Right cardiac atrium (tissue), 5 donors: ENCODE measurements at places on chromosomes 12 and 14.

- DNase-seq, result no peak
Observed at GRCh38 chr12:12741660-12742059, 24.5 kb downstream of the CDKN1B start.

DNA sequence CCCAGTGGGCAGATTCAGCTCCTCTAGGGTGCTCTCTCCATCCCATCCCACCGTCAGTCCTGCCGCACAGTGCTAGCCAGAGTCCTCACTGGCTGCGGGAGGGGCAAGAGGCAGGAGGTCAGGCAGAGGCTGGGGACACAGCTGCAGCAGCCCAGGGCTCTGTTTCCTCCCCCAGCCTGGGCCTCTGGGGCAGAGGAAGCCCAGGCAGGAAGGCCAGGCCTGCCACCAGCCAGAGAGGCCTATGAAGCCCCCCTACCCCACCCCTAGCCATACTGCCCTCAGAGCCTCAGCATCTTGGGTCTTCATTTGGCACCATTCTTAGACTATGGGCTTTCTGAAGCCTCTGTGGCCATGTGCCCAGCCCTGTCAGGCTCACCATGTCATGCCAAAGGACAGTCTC lies 3.4 kb downstream of the ACVRL1 start:
- DNase-seq, result no peak

- DNase-seq, result no peak
Observed at GRCh38 chr14:91241863-91242262, 2.6 kb downstream of the GPR68 start.

DNA sequence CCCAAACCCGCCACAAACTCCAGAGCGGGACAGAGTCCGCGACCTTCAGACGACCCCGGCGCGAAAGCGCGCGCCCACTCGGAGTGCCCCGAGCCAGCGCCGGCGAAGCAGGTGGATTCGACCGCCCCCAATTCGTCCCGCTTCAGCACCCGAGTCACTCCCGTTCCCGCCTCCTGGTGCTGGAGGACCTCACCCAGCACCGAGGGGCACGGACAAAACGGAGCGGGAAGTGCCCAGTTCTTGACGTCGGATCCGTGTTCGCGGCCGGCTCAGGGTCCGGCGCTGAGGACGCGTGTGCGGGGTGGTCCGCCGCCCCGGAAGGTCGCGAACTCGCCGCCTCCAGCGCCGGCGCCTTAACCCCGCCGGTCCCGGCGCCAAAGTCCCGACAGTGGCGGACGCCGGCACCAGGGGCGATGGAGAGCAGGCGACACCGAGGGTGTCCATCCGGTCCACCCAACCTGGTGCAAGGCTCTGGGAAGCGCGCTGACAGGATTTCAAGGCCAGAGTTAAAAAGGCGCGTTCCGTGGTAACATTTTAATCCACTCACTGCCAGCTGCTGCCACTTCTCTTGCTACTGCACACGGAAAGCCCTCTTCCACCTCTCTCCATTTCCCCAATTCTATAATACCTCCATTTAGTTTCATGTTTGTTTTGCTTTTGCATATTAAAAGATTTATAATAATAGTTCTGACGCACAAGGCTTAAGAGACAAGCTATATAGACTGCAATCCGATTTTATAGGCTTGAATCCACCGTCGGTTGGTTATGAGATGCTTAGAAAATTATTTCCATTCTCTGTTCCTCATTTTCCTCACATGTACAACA lies 240.0 kb upstream of the CPNE8 start:
- peak; percentile 87 for DNase-seq

DNA sequence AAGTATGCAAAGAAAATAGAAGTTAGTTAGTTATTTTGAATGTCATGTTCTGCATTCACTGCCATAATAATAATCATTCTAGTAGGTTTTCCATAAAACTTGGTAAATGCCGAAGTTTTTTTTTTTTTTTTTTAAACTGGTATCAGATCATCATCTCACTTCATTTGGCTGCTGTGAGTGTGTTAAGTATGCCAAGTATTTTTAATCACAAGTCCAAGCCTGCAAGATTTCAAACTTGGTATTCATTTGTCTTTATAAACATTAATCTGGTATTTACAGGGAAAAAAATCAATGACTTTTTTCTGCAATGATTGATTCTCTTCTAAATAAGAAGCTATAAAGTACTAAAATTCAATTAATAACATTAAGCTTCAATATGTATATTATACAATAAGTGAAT lies 248.9 kb downstream of the CCDC59 start:
- DNase-seq, result no peak

- DNase-seq, result no peak
Observed at GRCh38 chr12:89092297-89092696, 260.0 kb downstream of the DUSP6 start.

DNA sequence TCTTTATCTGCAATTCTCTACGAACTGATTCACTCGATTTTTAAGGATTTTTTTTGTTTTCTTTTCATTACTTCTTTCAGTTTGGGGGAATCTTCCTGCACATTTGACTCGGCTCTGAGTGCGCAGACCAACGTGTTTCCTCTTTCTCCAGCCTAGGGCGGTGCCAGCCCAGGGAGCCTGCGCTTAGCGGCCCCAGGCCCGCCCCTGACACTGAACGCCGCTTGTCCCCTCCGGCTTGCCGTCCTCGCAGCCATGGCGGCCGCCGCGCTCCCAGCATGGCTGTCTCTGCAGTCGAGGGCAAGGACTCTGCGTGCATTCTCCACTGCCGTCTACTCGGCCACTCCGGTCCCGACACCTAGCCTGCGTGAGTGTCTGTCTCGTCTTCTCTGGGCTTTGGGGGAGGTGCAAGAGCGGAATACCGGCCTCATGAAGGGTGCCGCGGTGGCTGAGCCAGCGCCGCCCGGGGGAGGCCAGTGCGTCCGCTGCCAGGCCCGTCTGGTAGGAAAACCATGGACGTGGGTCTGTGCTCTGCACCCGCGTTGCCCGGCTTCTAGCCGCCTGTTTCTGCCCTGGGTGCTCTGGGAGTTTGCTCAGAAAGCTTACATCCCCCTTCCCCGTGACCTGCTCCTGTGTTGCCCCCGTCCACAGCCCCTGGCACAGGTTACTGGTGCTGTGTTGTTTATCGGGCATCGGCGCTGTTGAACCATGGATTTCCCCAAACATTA lies at the start of gene MRPS35:
Gene MRPS35, plus strand, starts transcription at position 241 of the 725 bp plus-strand sequence. Its CDS starts 12 bp downstream, at position 253.
- peak; percentile 97 for DNase-seq

DNA sequence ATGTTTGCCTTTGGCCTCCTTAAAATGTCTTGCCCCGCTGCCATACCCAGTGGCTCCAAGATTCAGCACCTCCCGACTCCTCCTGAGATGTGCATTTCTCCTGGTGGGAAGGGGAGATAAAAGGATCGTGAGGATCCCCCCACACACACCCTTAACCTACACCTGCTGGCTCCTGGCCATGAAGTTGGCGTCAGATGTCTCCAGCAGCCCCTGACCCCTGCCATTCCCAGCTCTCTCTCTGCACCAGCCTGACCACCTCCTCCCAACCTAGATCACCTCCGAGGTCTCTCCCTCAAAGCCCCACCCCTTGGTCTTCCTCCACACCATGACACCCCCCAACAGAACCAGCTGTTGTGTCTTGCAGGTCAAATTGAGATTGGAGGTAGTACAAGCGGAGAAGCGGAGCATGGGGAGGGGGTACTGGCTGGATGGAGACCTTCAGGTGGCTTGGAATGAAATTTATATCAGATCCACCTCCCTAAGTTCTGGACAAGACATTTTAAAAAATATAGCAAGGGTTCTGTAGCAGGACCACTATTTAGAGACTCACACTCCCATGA lies 151.1 kb upstream of the FKBP4 start:
- no peak for DNase-seq

DNA sequence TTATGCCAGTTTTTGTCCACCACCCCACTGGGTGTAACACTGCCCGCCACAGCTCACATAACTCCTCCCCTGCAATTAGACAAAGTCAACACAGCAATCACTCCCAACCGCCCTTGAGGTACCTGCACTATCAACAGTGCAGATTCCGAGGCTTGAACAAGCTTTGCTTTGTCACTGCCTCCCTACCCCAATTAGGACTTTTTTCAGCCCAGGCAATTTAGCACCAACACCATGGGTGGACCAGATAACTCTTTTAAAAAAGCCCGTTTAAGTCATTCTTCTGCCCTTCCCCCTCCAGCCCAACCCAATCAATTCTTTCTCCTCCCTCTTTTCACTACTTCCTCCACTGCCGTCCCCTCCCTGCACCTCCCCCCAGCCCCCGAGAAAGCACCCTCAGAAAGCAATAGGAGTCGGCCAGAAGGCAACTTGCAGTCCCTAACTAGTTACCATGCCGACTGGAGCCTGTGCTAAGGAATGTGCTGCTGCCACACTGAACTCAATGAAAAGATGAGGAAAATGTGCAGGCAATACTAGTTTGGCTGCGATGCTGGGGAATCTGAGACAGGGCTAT lies 45.7 kb upstream of the OTX2 start:
- no peak for DNase-seq

- peak; percentile 75 for DNase-seq
Observed at GRCh38 chr14:75295061-75295461, 16.4 kb downstream of the FOS start.

DNA sequence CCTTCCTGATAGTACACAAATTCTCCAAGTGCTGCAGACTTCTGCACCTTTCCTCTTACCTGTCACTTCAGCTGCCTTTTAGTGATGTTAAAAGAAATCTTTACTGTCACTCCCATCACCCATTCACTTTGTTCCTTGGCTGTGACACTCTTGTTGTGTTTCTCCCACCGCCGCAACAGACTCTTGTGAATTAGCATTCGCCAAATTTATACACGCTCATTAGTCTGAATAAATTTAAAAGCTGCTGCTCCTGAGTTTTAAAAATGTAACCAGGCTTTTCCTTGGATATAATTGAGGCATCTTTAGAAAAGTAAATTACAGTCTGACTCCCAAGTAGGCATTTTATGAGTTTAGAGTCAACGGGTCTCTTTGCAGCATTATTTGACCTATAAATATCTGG lies 1197.9 kb downstream of the BCL11B start:
- DNase-seq, result no peak

GRCh38 chr14:32507029-32507984 lies 178.2 kb downstream of the AKAP6 start:
- no peak for DNase-seq

- peak; percentile 93 for DNase-seq
Observed at GRCh38 chr14:105398044-105398725, at the start of gene TEX22. Gene TEX22, plus strand, starts transcription at chr14:105398538. Its CDS starts 803 bp downstream, at chr14:105399341.

DNA sequence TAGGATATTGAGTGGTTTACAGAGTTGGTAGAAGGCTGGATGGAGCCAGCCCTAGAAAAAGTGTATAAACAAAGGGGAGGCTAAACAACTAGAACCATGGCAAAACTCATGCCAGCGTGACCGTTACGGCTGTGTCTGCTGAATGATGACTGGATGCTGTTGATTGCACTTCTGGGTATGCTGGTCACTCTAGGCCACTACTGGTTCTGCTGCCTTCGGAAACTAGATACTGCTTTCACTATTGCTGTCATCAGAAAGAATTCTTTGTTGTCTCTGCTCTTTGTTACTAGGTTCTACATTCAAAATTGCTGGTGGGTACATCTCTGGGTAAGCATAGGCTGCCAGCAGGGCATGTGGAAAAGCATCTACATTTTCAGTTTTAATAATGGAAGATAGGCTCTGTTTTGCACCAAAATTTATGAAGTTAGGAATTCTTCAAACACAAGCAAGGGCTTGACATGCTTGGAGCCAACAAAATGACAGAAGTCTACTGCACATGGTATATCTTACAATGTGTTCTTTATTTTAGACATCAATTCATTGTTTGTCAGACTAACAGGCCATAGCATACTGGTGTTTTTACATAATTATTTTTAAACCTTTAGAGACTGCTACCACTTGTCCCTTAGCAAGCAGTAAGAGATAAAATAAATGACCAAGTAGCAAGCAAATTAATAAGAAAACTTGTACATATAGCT lies 15.4 kb downstream of the MON2 start:
- no peak for DNase-seq

GRCh38 chr12:93299262-93299846 lies 78.4 kb upstream of the NUDT4 start:
- no peak for DNase-seq

DNA sequence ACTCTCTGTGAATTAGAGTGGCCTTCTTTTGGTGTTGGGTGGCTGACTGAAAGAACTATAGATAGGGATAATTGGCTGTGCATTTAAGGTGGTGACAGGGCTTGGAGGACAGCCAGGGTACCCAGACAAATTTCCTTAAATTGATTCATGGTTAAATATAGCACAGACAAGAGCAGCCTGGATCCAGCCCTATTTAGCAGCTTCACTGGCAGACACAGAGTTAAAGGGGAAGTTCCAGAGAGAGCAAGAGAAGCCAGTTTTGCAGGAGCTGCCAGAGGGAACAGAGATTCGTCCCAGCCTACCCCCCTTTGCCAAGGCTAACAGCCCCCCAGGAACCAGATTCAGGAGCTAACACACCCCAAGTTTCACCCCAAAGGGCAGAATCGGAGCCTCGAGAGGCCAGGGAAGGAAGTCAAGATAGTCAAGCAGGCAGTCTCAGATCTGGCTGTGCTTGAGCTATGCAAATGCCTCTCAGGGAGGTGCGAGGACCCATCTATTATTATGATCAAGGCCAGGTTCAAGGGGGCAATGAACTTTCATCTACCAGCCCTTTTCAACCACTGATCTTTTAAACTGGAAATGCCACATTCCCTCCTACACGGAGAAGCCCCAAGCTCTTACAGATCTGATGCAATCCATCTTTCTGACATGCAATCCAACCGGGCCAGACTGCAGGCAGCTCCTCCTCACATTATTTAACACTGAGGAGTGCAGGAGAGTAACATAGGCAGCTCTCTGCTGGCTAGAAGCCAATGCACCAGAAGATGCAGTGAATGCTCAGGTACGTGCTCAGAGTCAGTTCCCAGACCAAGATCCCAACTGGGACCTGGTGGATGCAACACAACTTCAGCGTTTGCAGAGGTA lies 58.2 kb downstream of the DHRS2 start:
- no peak for DNase-seq

DNA sequence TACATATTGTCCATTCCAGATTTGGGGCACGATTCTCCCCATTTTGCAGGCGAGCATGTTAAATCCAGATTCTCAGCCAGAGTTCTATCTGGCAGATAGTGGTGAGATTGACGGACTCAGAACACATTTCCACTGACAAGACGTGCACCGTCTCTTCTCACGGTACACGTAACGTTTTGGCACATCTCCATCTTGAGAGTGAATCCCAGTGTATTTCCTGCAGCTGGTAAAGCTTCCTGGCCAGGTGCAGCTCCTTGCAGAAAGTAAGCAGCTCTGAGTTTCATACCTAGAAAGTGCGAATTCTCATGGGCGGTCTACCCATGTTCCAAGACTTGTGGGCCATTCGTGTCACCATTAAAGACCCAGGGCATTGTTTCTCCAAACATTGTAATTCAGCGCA lies 102.6 kb downstream of the TSPAN9 start:
- no peak for DNase-seq

DNA sequence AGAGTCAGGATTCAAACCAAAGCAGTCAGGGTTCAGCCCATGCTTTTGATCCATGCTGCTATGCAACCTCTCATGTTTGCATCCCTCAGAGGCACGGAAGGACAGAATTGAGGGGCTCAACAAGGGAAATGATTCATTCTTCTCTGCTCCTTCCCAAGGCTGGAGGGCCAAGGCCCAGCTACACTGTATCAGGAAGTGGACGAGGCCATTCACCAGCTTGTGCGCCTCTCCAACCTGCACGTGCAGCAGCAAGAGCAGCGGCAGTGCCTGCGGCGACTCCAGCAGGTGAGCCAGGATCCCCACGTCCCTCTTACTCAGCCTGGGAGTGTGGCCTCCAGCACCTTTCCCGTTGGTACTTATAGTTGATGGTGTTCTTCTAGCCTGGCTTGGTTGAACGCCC lies 8.6 kb downstream of the ARHGEF40 start:
- no peak for DNase-seq

GRCh38 chr12:51895378-51896135 lies 7.7 kb downstream of the ANKRD33 start:
- DNase-seq, result peak; percentile 16

GRCh38 chr12:90322006-90322405 lies 613.4 kb upstream of the ATP2B1 start:
- DNase-seq, result no peak
